MM.1S (cell line): ENCODE measurements at places on chromosomes 16 and 17.

GRCh38 chr17:73325527-73325842, 13.7 kb upstream of the CDC42EP4 start:
- no peak for DNase-seq

- DNase-seq = no peak
Observed at GRCh38 chr16:85639529-85640253, 26.6 kb downstream of the GSE1 start.

GRCh38 chr17:67950945-67951344, 45.3 kb downstream of the C17orf58 start:
- DNase-seq = no peak

DNA sequence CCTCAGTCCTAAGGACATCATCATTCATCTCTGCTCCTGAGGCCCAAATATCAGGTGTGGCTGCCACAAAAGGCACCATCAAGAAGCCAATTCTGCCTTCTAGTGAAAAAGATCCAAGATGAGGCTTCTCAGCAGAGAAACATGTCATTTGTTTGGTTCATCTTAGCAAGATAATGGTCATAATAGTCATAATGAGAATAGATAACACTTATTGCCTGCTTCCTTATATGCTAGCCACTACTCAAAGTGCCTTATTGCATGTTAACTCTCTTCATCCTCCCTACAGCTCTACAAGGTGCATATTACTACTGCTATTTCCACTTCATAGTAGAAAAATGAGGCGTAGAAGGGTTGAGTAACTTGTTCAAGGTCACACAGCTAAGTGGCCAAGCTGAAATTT, 45.0 kb upstream of the MRPS23 start:
- DNase-seq = no peak

DNA sequence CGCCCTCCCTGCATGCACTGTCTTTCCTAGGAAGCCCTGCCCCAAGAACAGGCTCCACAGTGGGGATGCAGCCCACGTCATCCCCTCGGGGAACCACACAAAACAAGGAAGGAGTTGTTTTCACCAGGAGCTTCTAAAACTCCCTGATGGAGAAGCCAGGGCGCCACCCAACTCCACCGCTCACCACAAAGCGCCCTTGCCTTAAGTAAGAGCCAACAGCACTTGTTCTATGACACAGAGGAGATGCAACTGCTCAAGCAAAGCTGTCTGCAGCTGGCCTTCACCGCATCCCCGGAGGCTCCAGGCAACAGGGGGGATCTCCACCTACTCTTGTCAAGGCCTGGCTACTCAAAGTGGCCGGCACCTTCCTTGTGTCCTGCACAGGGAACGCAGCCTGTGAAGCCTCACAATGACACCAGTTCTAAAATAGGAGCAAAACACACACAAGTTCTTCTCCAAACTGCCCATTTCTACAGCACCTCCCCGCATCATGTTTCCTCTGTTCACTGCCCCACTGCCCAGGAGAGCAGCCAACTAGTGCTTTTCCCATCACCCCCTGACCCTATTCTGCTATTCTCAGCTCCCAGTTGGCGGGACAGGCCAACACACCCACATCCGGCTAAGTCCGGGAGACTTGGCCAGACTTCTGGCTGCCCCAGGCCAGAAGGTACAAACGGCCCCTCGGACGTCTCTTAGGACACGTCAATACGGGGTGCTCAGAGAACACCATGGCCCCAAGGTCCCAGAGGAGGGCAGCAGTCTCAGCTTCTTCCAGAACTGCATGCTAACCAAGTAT, 24.2 kb downstream of the MPG start:
- no peak for DNase-seq

- DNase-seq = no peak
Observed at GRCh38 chr16:30478766-30479478, 6.4 kb downstream of the ITGAL start.

DNA sequence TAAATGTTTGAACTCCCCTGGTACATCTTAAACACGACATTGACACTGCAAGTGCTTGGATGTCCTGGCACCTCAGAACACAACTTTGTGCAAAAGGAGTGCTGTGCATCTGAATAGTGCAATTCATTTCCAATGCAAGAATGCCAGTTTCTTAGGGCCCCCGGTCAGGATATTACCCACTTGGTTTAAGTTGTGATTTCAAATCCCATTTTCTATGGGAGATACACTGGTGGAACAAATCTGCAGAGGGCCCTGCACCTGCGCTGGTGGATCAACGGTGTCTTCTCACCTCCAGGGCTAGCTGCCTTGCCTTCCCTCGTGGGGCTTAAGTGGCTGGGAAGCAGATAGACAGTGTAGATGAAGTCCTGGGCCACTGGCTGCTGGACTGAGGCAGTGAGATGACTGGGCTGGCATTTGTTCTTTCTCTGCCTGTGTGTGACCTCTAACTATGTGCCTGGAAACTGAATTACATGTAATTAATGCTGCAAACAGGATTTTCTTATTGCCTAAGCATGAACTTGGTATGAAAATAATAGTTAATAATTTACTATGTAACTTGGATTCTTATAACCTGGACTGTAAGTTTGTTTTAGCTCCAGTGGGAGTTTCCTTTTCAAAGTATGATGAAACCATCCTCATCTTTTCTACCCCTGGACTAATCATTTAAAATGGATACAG, 20.9 kb downstream of the HAPSTR1 start:
- DNase-seq = no peak
